ENCODE measurements at places on chromosomes 11 and 22.

DNA sequence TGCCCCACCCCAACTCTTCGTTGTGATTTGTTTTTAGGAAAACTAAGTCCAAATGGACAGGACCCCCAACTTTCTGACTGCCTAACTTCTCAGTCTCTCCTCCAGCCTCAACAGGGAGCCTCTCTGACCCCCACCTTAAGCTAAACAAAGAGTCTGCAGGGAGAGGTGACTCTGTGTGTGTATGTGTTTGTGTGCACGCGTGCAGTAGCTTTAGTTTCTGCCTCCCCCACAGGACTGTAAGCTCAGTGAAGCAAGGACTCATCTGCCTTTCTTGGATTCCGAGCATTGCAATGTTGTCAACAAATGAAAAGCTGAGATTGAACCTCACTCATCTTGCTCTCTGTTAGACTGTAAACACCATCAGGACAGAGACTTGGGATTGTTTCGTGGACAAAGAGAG is 7.9 kb downstream of the SNAP29 start:
- DNase-seq, result no peak

- DNase-seq, result no peak
Measured at GRCh38 chr11:109892321-109892794, 200.8 kb upstream of the ZC3H12C start.

GRCh38 chr11:111063726-111064517 is 181.6 kb upstream of the POU2AF2 start:
- no peak for DNase-seq

DNA sequence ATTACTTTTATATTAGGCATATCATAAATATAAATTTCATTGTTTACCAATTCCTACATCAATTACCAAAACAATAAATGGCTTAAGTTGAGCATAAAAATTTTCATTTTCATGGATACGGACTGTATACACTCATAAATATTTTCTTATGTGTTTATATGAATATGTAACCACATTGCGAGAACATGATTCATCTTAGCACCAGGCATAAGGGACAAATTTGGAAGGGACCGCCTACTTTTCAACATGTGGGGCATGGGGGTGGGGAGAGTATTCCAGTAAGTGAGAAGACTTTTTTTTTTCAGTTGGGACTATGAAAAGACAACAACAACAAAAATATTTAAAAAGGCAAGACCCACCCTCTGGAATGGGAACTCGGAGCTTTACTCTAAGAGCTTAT is 296.1 kb downstream of the RAB38 start:
- no peak for DNase-seq

GRCh38 chr22:25953919-25954318 is 211.9 kb downstream of the MYO18B start:
- DNase-seq, result no peak

DNA sequence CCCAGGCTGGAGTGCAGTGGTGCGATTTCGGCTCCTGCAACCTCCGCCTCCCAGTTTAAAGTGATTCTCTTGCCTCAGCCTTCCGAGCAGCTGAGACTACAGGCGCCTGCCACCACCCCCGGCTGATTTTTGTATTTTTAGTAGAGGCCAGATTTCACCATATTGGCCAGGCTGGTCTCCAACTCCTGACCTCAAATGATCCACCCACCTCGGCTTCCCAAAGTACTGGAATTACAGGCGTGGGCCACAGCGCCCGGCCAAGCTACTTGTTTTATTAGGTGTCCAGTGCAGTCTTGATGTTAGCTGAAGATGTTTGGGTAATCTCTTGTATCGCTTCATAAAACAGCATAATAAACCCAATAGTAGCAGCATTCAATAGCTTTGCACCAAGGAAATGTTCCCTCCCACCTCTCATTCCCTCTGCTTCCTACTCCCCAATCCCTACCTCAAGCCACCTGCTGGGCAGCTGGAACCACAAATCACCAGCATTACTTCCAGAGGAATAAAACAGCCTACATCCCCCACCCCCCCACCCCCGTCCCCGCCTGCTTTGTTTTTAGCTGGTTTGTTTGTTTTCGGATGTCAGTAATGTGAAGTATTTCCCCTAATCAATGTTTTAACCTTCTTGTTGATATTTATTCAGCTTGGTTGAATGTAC is 11.0 kb upstream of the GRIK4 start:
- DNase-seq, result no peak

GRCh38 chr11:83191491-83191890 is 2.0 kb upstream of the ANKRD42 start:
- DNase-seq, result no peak

DNA sequence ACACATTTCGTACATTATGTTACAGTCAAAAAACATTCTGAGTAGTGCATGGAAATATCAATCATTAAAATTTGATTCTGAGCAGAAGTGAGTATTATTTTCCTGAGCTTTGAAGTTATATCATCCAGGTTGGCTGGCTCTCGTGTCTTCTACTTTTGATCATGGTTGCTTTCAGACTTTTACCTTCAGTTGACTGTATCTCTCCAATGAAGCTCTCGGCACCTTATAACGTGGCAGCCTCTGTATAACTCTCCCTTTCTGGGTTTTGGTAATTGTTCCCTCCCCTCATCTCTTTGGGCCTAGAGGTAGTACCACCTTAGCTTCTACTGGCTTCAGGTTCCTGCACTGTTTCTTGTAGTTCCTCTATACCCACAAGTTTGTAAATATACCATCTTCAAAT is 12.2 kb downstream of the SFI1 start:
- no peak for DNase-seq

GRCh38 chr11:133981156-133981555 is 24.4 kb upstream of the IGSF9B start:
- no peak for DNase-seq

- no peak for DNase-seq
Measured at GRCh38 chr22:50604256-50605001, 3.8 kb downstream of the MAPK8IP2 start.

- DNase-seq, result no peak
Measured at GRCh38 chr11:126391286-126391954, 35.9 kb downstream of the ST3GAL4 start.

DNA sequence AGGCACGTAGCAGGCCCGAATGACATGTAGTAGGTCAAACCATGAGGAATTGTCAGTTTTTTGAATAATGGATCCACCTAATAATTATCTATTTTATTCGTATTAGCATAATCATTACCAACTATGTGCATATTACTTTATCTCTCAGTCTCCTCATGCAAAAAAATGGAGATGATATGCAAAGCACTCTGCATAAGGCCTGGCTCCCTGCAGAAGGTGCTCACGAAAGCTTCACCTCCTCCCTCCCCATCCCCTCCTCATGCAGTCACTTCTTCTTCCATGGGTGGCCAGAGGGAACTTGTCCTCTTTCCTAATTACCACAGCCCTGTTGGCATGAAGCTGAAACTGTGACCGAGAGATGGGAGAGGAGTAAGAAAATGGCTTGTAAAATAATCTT is 20.8 kb upstream of the TSKU start:
- no peak for DNase-seq

- DNase-seq, result no peak
Measured at GRCh38 chr11:33598426-33599069, 102.1 kb downstream of the C11orf91 start.

DNA sequence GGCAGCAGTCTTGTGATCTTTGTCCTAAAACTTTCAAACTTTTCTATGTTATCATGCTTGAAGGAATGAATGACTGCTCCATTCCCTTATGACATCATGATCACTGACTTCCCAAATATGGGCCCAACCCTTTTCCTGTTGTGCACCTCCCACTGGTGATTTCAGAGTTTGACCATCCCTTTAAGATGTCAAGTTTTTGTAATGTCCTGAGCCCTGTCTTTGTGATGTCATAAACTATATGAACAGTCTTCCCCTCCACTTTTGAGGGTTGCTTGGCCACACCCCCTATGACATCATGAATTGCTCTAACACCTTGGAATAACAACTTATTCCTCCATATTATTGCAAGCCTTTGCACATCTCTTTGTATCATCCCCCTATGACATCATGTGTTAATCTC is 16.5 kb upstream of the NUCB2 start:
- no peak for DNase-seq

DNA sequence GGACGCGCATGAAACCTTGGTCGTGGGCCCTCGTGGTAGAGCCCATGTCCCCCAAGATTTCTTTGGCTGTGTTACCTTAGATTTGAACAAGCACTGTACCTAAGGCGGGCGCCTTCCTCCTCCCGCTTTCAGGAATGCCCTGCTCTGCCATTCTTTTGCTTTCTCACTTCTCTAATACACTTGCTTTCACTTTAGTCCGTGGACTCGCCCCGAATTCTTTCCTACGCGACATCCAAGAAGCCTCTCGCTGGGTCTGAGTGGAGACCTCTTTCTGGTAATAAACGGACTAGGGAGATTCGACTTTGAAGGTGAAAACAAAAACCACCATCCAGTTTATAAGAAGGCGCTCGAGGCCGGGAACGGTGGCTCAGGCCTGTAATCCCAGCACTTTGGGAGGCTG is 1.2 kb upstream of the NUP50 start:
- no peak for DNase-seq

GRCh38 chr11:98616098-98616655 is 404.6 kb upstream of the CNTN5 start:
- no peak for DNase-seq

DNA sequence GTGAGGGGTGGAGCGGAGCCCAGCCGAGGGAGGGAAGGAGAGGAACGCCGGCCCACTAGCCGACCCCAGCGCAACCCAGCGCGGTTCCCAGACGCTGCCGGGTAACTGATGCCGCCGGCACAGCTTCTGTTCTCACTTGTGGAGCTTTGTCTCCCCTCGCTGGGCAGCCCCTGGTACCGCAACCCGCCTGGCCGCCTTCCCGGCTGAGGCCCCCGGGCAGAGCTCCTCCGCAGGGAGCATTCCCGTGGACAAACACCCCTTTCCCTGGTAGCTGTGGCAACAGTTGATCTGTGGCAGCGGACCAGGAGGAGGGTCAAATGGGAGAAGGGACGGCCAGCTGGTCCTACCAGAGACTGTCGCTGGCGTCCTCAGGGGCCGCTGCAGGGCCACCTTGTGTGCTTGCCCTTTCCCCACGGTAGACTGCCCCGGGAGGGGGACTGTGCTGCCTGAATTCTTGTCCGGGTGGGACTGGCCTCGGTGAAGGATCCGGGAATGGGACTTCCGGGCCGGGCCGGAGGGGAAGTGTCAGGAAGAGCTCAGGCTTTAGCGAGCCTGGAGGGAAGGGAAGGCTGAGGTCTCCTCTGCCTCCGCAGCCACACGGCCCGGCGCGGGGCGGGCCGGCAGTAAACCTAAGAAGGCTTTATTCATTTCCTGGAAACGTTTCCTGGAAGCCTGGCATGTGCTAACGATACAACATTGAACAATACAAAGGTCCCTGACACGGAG is 468.0 kb downstream of the OPCML start:
- no peak for DNase-seq

DNA sequence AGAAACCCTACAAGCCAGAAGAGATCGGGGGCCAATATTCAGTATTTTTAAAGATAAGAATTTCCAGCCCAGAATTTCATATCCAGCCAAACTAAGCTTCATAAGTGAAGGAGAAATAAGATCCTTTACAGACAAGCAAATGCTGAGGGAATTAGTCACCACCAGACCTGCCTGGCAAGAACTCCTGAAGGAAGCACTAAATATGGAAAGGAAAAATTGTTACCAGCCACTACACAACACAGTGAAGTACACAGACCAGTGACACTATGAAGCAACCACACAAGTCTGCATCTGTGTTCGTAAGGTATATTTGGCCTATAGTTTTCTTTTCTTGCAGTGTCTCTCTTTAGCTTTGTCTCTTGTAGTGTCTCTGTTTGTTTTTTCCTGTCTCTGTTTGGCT is 29.0 kb downstream of the TMEM225 start:
- no peak for DNase-seq

- peak; percentile 22 for DNase-seq
Measured at GRCh38 chr22:22593964-22594656, 35.0 kb upstream of the PRAME start.

- DNase-seq, result peak; percentile 46
Measured at GRCh38 chr22:26330971-26331625, 98.0 kb upstream of the ASPHD2 start.

- no peak for DNase-seq
Measured at GRCh38 chr11:86214710-86215109, 29.8 kb upstream of the EED start.

DNA sequence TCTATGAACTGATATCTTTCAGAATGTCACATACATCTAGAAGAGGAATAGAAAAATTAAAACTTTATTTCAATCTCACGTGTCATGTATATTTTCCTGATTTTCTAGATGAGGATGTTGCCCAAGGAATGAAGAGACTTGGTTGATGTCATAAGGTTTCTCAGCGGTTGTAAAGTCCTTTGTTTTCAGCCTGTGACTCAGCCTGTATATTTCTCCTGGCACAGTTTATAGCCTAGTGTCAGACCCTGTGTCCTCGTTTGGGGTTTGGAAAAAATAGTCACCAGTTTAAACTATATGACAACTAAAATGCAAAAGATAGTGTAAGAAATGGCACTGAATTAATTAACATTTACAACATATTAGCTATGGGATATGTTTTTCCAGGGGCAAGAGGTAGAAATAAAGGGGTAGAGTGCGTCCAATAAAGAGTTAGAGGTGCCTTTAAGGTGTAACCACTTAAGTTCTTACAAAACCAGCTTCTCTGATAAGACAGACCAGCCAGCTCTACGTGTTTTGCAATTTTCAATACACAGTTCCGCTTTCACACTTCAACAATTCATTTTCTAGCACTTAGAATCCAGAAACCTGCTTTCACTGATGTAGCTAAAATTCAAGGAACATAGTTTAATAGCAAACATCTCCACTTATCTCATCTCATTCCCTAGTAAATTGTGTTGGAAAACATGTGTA is 1432.6 kb upstream of the TENM4 start:
- DNase-seq, result no peak

GRCh38 chr11:9922806-9923205 is 258.9 kb downstream of the SWAP70 start:
- no peak for DNase-seq

DNA sequence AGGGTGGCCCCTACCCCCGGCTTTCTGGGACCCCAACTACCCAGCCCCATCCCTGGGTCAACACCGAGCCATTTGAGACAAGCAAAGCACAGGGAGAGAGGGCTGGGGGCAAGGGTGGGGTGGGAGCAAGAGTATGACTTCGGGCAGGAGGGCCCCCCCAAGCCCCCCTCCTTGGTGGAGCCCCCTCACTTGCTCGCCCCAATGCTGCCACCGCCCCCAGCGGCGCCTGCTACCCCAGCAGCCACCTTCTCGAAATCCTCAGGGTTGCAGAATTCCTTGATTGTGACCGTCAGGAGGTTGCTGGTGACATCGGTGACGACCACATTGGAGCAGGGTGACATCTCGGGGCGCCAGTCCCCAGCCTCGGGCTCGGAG is 6.0 kb downstream of the CBX6 start:
- DNase-seq, result no peak

- no peak for DNase-seq
Measured at GRCh38 chr11:119885861-119886567, 157.0 kb upstream of the NECTIN1 start.

- no peak for DNase-seq
Measured at GRCh38 chr22:42432818-42433217, 615 bp upstream of the NFAM1 start.

GRCh38 chr11:62024936-62025486 is 57.6 kb upstream of the FTH1 start:
- DNase-seq, result no peak

DNA sequence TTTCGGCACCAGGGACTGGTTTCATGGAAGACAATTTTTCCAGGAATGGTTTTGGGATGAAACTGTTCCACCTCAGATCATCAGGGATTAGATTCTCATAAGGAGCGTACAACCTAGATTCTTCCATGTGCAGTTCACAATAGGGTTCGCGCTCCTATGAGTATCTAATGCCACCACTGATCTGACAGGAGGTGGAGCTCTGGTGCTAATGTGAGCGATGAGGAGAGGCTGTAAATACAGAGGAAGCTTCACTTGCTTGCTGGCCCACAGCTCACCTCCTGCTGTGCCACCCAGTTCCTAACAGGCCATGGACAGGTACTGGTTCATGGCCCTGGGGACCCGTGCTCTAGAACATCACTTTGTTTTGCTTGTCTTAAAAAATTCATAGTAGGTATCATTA is 41.8 kb upstream of the AMPD3 start:
- peak; percentile 33 for DNase-seq
